ENCODE measurements at places on chromosomes 3 and 15. TPM values are rescaled to one million over a fixed set of nuclear protein-coding genes. Genes with fewer than 3 reads are reported as not detected.

DNA sequence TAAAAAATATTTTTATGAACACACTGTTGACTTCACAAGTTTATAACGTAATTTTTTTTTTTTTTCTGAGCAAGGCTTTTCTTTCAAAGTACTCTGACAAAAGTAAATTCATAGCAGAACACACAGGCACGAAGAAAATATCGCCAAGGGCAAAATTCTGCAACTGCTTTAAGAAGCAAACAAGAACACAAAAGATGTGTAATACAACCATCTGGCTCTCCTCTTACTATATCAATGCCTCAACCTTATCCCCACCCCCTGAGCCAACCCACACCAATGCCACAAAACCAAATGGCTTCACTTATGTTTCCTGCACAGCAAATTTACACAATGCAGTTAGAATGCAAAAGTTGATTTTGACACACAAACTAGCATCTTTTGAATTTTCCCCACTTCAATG lies 274.2 kb downstream of the FOXP1 start:
- no peaks in the 10 kb centered on the region for H3K36me3 ChIP-seq
- DNase-seq = no peak
- no peak overlapping the region for H3K4me3 ChIP-seq
- no peak overlapping the region for H3K27ac ChIP-seq

- H3K27me3 ChIP-seq = no peaks in the 10 kb centered on the region
- H3K4me3 ChIP-seq = no peak overlapping the region
- no peak overlapping the region for H3K27ac ChIP-seq
- peaks cover 23% of the 10 kb centered on the region for H3K4me1 ChIP-seq
- no peaks in the 10 kb centered on the region for H3K36me3 ChIP-seq
These were observed 71.5 kb downstream of the SSR3 start for GRCh38 chr3:156483426-156483825.

- no peaks in the 10 kb centered on the region for H3K36me3 ChIP-seq
- DNase-seq = peak; percentile 26
- no peaks in the 10 kb centered on the region for H3K27me3 ChIP-seq
- H3K27ac ChIP-seq = peak overlapping the region; percentile 80
- H3K4me1 ChIP-seq = peaks cover 19% of the 10 kb centered on the region
These were observed 75.1 kb upstream of the VGLL4 start for GRCh38 chr3:11718637-11719405.

DNA sequence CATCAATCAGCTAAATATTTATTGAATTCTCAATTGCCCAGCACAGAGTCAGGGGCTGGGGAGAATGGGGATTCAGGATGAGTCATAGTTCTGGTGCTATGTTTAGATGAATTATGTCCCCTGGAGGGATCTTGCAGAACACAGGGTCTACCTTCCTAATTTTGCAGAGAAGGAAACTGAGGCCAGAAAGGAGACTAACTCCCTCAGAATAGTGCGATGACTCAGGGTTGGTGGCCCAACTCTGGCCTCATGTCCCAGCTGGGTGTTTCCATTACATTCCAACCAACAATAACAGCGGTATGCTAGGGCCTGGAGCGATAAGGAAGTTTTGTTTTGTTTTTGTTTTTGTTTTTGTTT lies 270.9 kb downstream of the TLE3 start:
- H3K27me3 ChIP-seq = no peaks in the 10 kb centered on the region
- H3K4me1 ChIP-seq = peaks cover 10% of the 10 kb centered on the region
- H3K27ac ChIP-seq = no peak overlapping the region
- no peak for DNase-seq

DNA sequence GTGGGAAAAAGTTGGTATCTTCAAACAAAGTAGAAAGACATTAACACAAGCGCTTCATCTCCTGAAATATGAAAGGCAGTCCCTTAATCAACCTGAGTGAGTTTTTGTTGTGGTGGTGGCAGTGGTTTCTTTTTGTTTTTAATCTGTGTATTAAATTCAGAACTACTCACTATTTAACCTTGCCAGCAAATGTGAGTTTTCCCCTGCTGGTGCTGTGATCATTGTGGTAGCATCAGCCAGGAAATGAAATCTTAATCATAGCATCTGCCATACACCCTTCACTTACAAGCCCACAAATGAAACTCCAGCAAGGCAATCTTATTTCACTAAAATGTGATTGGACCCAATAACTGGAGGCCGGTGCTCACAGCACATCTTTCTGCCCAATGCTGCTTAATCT lies 229.7 kb downstream of the SHOX2 start:
- H3K27ac ChIP-seq = no peak overlapping the region
- H3K4me3 ChIP-seq = no peak overlapping the region
- no peaks in the 10 kb centered on the region for H3K4me1 ChIP-seq
- H3K36me3 ChIP-seq = no peaks in the 10 kb centered on the region

GRCh38 chr3:117499189-117499870 lies 789.8 kb downstream of the TUSC7 start:
- H3K27ac ChIP-seq = no peak overlapping the region
- no peaks in the 10 kb centered on the region for H3K4me1 ChIP-seq
- no peak for DNase-seq
- no peaks in the 10 kb centered on the region for H3K27me3 ChIP-seq
- H3K36me3 ChIP-seq = no peaks in the 10 kb centered on the region

DNA sequence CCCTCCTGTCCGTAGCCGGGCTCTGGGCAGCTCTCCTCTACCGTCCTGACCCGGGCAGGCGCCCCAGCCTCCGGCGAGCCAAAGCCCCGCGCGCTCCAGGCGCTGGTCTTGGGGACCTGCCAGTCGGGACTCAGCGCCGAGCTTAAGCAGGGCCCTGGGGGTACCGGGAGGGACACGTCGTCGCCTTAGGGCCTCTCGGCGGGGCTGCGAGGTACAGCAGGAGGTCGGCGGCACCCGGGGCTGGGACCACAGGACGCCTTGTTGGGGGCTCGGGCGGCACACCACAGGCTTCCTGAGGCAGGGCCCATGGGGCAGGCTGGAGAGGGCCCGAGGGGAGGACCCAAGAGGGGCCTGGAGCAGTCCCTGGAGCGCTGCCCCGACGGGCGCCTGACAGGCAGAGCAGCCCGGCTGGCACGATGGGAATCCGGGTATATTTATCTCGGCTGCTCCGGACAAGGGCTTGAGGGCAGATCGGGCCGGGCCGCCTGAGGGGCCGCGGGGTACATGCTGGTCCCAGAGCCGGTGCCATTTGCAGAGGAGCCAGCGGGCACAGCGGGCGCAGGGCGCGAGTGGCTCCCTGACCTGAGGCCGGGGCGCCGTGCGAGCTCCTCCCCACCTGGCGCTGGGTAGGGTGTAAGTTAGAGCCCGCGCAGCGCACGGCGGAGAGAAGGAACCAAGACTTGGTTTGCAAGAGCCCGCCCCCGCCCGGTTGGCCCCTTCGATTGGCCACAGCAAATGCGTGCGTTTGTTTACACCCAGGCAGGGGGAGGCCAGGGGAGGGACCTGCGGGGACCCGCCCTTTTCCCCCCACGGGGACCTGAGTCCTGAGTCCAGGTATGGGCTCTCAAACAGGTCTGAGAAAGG lies 574 bp downstream of the SLC38A3 start:
- peaks cover 10% of the 10 kb centered on the region for H3K4me1 ChIP-seq
- no peaks in the 10 kb centered on the region for H3K27me3 ChIP-seq

GRCh38 chr3:33722626-33723370 lies 4.7 kb upstream of the CLASP2 start:
- no peak overlapping the region for H3K27ac ChIP-seq
- H3K4me1 ChIP-seq = peaks cover 8% of the 10 kb centered on the region
- no peak overlapping the region for H3K4me3 ChIP-seq

- DNase-seq = no peak
- no peak overlapping the region for H3K27ac ChIP-seq
- no peaks in the 10 kb centered on the region for H3K27me3 ChIP-seq
- H3K36me3 ChIP-seq = no peaks in the 10 kb centered on the region
- peaks cover 15% of the 10 kb centered on the region for H3K4me1 ChIP-seq
- no peak overlapping the region for H3K4me3 ChIP-seq
These were observed 230.1 kb upstream of the UBE2E1 start for GRCh38 chr3:23575697-23576096.

DNA sequence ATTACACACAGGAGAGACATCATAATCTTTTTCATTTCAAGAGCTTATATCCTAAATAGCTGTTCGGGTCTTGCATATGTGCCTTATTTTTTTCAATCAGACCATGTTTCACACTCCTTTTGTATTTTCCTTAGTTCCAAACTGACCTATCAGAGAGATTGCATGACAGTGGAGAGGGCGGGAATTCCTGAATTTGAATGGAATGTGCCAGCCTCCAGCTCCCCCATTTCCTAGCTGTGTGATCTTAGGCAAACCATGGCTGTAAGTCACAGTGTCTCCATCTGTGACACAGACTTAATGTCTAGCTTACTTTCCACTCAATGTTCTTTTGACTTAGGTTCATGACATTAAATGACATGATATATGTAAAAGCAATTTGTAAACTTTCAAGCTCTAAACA lies 62.0 kb upstream of the CSTA start:
- no peak for DNase-seq
- H3K27me3 ChIP-seq = no peaks in the 10 kb centered on the region
- H3K4me3 ChIP-seq = no peak overlapping the region
- H3K4me1 ChIP-seq = no peaks in the 10 kb centered on the region
- no peak overlapping the region for H3K27ac ChIP-seq
- H3K36me3 ChIP-seq = no peaks in the 10 kb centered on the region

DNA sequence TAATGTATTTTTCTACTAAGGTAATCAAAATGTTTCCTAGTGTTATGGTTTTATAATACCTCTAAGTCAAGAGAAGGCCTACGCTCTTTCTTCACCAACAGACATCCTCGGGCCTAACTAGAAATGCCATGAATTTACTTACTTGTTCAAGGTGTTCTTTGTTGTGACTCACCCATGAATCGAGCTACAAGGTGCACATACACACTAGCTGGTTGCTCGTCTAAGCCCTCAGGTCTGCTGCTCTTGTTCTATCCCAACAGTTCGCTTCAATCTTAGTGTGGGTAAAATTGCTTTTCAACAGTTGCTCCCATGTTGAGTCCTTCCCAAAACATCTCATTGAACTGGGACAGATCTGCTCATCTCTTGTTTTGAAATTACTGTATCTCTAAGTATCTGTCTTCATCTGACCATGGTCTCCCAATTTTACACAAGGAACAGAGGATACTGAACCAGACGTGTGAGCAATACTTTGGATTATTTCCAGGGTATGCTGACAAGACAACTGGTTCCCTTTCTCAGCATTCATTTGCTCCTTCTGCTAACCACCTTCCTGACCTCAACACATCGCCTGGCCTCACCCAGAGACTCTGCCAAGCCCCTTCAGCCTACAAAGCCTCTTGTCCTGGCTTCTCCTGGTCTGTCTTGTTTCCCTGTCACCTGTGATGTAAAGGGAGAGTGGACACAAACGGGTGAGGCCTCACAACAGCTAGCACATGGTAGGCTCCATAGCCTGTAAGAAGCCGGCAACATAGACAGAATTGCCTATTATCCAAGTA lies 84.2 kb downstream of the NEDD4 start:
- no peaks in the 10 kb centered on the region for H3K27me3 ChIP-seq
- no peak overlapping the region for H3K4me3 ChIP-seq
- H3K27ac ChIP-seq = no peak overlapping the region
- no peaks in the 10 kb centered on the region for H3K36me3 ChIP-seq
- DNase-seq = no peak

GRCh38 chr3:178129109-178129508 lies 407.1 kb upstream of the KCNMB2 start:
- no peak overlapping the region for H3K4me3 ChIP-seq
- H3K27ac ChIP-seq = no peak overlapping the region
- DNase-seq = no peak
- H3K36me3 ChIP-seq = no peaks in the 10 kb centered on the region
- H3K27me3 ChIP-seq = no peaks in the 10 kb centered on the region

- no peak overlapping the region for H3K27ac ChIP-seq
- H3K27me3 ChIP-seq = peaks cover 60% of the 10 kb centered on the region
- no peaks in the 10 kb centered on the region for H3K4me1 ChIP-seq
- H3K36me3 ChIP-seq = no peaks in the 10 kb centered on the region
These were observed 4.6 kb downstream of the FGD5 start for GRCh38 chr3:14823393-14823792.

DNA sequence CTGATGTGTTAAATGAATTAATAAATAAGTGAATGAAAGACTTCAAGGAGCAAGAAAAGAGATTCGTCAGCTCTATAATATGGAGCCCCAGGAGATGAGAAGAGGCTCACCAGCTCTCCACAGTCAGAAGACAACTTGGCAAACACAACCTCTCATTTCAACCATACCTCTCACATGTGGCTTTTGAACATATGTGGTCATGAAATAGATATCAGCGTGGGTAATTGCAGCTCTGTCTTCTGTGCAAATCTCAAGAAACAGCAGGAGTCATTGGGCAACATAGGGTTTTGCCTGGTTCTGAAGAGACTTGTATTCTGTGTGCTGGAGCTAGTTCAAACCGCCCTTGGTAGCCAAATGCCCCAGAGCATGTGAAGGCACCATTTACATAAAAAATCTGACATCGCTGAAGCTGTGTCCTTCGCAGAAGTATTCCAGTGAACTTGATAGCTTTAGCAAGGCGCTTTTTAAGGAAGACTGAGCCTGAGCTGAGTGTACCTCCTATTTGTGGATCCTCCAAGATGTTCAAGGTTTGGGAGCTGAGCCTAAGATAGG lies 8.4 kb downstream of the CX3CR1 start:
- H3K27ac ChIP-seq = no peak overlapping the region
- H3K4me1 ChIP-seq = no peaks in the 10 kb centered on the region
- no peak for DNase-seq
- H3K36me3 ChIP-seq = no peaks in the 10 kb centered on the region
- no peak overlapping the region for H3K4me3 ChIP-seq

DNA sequence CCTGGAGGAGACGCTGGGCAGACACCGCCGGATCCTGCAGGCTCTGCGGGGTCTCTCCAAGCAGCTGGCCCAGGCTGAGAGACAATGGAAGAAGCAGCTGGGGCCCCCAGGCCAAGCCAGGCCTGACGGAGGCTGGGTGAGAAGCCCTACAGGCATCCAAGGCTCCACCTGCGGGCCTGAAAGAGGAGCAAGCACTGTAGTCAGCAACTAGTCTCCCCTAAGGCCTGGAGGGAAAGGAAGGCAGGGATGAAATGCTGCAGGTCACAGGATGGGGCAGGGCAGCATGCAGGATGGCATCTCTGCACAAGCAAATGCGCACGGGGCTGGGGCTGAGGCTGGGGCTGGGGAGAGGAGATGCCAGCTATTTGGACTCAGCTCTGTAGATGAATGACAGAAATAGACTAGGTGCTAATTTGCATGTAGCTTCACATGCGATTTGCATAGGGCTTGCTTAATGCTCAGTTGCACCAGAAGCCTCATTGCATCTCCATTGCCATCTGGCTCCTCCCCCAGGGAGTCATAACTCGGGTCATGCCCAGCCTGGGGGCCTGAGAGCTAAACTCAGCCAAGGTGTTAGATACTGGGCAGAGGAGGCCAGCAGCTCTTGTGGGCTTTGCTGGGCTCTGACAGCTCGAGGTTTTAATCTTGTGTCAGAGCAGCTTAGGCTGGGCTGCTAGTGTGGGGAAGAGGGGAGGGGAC lies 5.2 kb upstream of the CPLX3 start:
- H3K4me1 ChIP-seq = peaks cover 14% of the 10 kb centered on the region
- H3K36me3 ChIP-seq = no peaks in the 10 kb centered on the region
- H3K4me3 ChIP-seq = no peak overlapping the region
- no peak for DNase-seq

GRCh38 chr3:67557848-67558355 lies 96.5 kb downstream of the SUCLG2 start:
- DNase-seq = no peak
- no peaks in the 10 kb centered on the region for H3K36me3 ChIP-seq
- no peak overlapping the region for H3K4me3 ChIP-seq
- no peaks in the 10 kb centered on the region for H3K4me1 ChIP-seq
- no peak overlapping the region for H3K27ac ChIP-seq
- no peaks in the 10 kb centered on the region for H3K27me3 ChIP-seq

Gene TNNC1
- 2.2 TPM for total RNA-seq

Gene GOLGA8S
- total RNA-seq = 0.15 TPM

Gene EEF1AKMT4
- total RNA-seq = 10.5 TPM

Gene TEX264
- 36.0 TPM for total RNA-seq

Gene RNF111
- total RNA-seq = 31.5 TPM

Gene CIAO2A
- 69.3 TPM for total RNA-seq

Gene CHRM5
- not detected for total RNA-seq

Gene ZNF620
- 10.2 TPM for total RNA-seq

Gene ADAMTS17
- 4.2 TPM for total RNA-seq

Data from HCT116 (cell line).